Thoracic aorta endothelial cell (primary cell): ENCODE measurements at places on chromosomes 2 and 18. TPM values are rescaled to one million over a fixed set of nuclear protein-coding genes. Genes with fewer than 3 reads are reported as not detected.

Gene TNP1
- total RNA-seq = not detected in 2 replicates

Gene IL1R2
- 0.27 TPM in 1 of 2 replicates, not detected in the other for total RNA-seq

Gene CLK1
- total RNA-seq = 87.8 and 104 TPM in 2 replicates

Gene LIPG
- total RNA-seq = 54.9 and 78.5 TPM in 2 replicates

Gene AGPS
- total RNA-seq = 89.2 and 91.5 TPM in 2 replicates

Gene LDAH
- 22.1 and 34.0 TPM in 2 replicates for total RNA-seq

Gene DUSP19
- 2.4 TPM in 2 replicates for total RNA-seq

Gene TSGA10
- 1.3 and 2.7 TPM in 2 replicates for total RNA-seq

Gene GALR1
- total RNA-seq = not detected in 2 replicates

Gene SNORC
- total RNA-seq = 0.40 and 0.79 TPM in 2 replicates

Gene DLGAP1
- 0.27 and 2.2 TPM in 2 replicates for total RNA-seq

Gene PLGLB1
- 1.7 TPM in 1 of 2 replicates, not detected in the other for total RNA-seq

Gene MAPK4
- not detected in 2 replicates for total RNA-seq

Gene CHRND
- total RNA-seq = not detected in 2 replicates

Gene OTOS
- total RNA-seq = not detected in 2 replicates

Gene CYP27C1
- total RNA-seq = not detected in 2 replicates

Gene CENPO
- 34.0 and 45.3 TPM in 2 replicates for total RNA-seq

Gene HOXD13
- total RNA-seq = not detected in 2 replicates

Gene SULT1C3
- not detected in 2 replicates for total RNA-seq

Gene CAVIN2
- total RNA-seq = 163 and 168 TPM in 2 replicates

Gene C1GALT1C1L
- 0.50 TPM in 1 of 2 replicates, not detected in the other for total RNA-seq

Gene INPP4A
- 25.8 and 31.9 TPM in 2 replicates for total RNA-seq

Gene KCNG2
- total RNA-seq = not detected in 2 replicates

Gene SERPINB3
- total RNA-seq = not detected in 2 replicates

Gene EML6
- 0.72 and 0.80 TPM in 2 replicates for total RNA-seq

Gene KLF7
- total RNA-seq = 32.6 and 42.9 TPM in 2 replicates

Gene VWC2L
- total RNA-seq = not detected in 2 replicates

Gene B3GNT7
- total RNA-seq = 0.13 and 0.50 TPM in 2 replicates

Gene OXER1
- total RNA-seq = not detected in 2 replicates

Gene ANKRD30BL
- not detected in 2 replicates for total RNA-seq

Gene TNFAIP6
- not detected in 2 replicates for total RNA-seq

Gene HAAO
- 0.29 TPM in 1 of 2 replicates, not detected in the other for total RNA-seq
